Left colon (tissue), 2 donors: ENCODE measurements at places on chromosomes 12 and 14.

GRCh38 chr12:13918897-13919296, 62.5 kb downstream of the GRIN2B start:
- no peak for DNase-seq

DNA sequence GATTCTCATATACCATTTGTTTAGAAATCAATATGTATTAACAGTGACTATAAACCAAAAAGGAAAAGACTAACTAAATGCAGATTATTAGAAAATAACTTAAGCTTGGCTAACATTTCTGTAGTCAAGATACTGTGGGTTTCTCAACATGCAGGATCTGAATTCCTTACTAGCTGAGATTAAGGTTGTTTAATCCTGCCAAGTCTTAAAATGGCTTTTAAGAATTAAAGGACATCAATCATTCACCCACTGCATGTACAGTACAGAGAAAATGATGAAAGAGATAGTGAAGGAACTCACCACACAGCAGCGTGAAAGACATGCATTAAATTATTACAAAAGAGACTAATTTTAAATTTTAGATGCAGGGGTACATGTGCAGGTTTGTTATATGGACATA, 3.8 kb downstream of the ACSS3 start:
- no peak for DNase-seq

GRCh38 chr14:78401866-78402265, 231.7 kb downstream of the NRXN3 start:
- DNase-seq: no peak

GRCh38 chr12:87856-88255, 21.3 kb downstream of the IQSEC3 start:
- no peak for DNase-seq
